Neural crest cell (in vitro differentiated cells): ENCODE measurements at places on chromosomes 6 and 20. TPM values are rescaled to one million over a fixed set of nuclear protein-coding genes. Genes with fewer than 3 reads are reported as not detected.

PXDC1 gene
- total RNA-seq: 4.8 and 5.4 TPM in 2 replicates

ABHD16B gene
- not detected in 2 replicates for total RNA-seq

DNA sequence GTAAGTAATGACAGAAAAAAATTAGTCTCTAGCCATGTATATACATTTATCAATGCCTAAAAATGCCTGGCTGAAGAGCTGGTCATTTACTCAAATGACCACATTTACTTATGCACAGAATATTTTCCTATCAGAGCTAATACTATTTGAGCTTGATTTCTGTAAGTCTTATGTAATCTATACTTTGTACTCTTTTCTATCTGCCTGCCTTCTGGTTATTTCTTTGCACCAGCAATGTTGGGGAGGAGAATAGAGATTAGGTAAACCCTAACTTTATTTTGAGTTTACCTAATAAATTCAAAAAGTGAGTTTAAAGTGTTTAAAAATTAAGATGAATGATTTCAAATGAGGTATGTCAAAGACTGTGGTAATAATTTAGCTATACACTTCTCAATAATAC, 3.7 kb downstream of the CALHM5 start:
- no peak for DNase-seq

C4B gene
- 5.3 and 6.7 TPM in 2 replicates for total RNA-seq

- DNase-seq: no peak
Measured at GRCh38 chr6:2763876-2764540, 1.2 kb upstream of the WRNIP1 start.

- DNase-seq: no peak
Measured at GRCh38 chr6:155272353-155273232, 8.8 kb downstream of the CLDN20 start.

DNA sequence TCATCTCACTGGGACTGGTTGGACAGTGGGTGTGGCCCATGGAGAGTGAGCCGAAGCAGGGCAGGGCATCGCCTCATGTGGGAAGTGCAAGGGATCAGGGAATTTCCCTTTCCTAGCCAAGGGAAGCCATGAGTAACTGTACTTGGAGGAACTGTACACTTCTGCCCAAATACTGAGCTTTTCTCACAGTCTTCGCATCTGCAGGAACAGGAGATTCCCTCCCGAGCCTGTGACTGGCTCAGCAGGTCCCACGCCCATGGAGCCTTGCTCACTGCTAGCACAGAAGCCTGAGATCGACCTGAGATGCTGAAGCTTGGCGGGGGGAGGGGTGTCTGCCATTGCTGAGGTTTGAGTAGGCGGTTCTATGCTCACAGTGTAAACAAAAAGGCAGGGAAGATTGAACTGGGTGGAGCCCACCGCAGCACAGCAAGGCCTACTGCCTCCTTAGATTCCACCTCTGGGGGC, 10.4 kb upstream of the CALHM5 start:
- DNase-seq: no peak

GRCh38 chr6:142700032-142700431, 244.9 kb downstream of the HIVEP2 start:
- no peak for DNase-seq

DNA sequence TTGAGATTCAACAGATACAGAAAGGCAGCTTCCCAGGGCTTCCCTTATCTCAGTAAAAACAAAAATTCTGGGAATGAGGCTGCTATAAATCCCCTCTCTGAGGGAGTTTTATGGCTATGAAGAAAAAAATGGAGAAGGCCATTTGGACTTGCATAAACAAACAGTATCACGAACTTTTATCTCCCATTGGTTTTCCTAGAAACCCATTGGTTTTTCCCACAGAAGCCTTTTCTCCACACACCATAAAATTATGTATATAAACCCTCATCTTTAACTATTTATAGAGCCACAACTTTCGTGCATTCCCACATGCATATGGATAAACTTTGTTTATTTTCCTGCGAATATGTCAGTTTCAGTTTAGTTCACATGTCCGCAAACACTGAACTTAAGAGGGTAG, 36.2 kb upstream of the BTBD3 start:
- DNase-seq: no peak

DNA sequence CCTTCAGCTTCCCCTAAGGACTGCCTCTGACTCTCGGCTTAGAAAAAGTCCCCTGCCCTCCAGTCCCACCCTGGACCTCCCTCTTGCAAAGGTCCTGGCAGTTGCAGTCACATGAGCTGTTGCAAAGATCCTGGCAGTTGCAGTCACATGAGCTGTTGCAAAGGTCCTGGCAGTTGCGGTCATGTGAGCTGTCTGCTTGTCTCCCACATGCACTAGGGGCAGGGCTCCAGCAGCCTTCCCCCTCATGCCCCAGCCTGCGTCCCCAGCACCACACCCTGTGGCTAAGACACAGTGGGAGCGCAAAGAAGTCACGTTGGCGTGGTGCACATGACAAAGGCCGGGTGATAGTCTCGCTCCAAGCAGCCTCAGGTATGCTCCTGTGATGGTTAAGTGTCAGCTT, 82.9 kb downstream of the ZNF217 start:
- no peak for DNase-seq

MDFI gene
- total RNA-seq: 64.2 and 65.8 TPM in 2 replicates

DNA sequence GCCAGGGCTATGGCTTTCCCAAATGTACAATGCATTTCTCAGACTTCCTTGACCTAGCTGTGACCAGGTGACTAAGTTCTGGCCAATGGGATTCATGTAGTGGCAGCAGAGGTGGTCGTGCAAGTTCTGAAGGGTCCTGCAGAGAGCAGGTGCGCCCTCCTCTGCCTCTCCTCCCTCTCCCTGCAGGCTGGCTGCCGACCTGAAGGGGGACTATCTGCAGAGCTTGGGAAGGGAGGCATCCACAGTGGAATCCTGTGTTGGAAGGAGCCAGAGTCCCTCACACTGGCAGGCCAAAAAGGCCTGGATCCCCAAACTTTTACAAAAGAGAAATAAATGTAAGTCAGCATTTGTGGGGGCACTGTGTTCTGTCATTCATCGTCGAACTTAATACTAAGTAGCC, 66.6 kb downstream of the CDH26 start:
- DNase-seq: no peak

BPIFB4 gene
- not detected in 2 replicates for total RNA-seq

SIRPB1 gene
- total RNA-seq: 0.77 and 1.5 TPM in 2 replicates

DNA sequence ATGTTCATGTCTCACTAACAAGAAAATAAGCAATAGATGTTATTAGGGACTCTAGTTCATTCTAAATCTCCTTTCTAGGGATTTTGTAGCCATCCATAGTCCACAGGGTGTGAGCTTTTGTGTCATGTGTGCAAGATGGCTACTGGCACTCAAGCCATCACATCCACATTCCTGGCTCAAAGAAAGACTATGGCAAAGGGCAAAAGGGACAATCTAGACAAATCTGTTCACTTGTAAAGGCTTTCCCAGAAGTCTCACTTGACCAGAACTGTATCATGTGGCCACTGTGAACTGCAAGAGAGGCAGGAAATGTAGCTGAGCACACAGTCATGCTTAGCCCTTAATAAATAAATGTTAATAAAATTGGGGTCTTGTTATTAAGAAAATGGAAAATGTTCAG, 212.6 kb upstream of the EXOC2 start:
- DNase-seq: no peak

IPCEF1 gene
- total RNA-seq: 0.28 and 0.52 TPM in 2 replicates

GRCh38 chr6:70051197-70052124, 185.1 kb downstream of the COL19A1 start:
- DNase-seq: no peak

DNA sequence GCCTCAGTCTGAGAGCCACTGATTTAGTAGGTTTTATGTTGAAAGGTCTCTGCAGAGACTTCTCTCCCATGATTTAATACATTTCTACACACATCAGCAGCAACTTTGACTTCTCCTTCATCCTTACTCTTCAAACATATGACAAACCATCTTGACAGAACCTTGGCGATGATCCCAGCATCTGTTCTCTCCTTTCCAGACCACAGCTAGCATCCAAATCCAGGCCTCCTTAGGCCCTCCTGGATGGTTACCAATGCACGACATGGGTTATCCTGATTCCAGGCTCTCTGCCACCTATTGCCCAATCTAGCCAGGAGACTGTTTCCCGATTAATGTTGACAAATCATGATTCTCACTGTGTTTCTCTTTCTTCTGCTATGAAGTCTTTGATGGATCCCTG, 16.8 kb downstream of the LAMA4 start:
- DNase-seq: no peak

GRCh38 chr6:157814883-157815282, 8.2 kb upstream of the SNX9 start:
- no peak for DNase-seq

- no peak for DNase-seq
Measured at GRCh38 chr6:113699239-113699638, 157.9 kb upstream of the MARCKS start.

TMEM74B gene
- total RNA-seq: 2.7 and 3.3 TPM in 2 replicates

MCHR2 gene
- total RNA-seq: not detected in 2 replicates

- DNase-seq: no peak
Measured at GRCh38 chr20:37349517-37350491, 3.9 kb downstream of the SRC start.

SNPH gene
- total RNA-seq: 3.0 and 3.3 TPM in 2 replicates

NKX2-2 gene
- total RNA-seq: not detected in 2 replicates

LY6G6C gene
- total RNA-seq: 1.2 TPM in 2 replicates

DNA sequence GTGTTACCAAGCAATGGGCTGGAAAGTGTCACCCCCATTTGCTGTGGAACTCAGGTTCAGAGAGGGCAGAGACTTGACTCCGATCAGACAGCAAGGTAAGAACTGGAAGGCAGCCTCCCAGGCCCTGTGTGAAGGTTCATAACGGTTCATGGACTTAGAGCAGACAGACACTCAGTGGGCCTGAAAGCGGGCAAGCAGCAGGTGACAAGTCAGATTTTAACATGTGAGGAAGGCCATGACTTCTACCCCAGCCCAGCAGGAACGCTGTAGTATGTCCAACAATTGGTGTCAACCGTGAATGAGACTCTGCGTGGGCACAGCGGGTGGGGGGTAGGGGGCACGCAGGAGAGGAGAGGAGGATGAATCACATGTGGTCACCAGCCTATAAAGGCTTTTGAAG, 217.6 kb upstream of the SNX9 start:
- DNase-seq: no peak

DNA sequence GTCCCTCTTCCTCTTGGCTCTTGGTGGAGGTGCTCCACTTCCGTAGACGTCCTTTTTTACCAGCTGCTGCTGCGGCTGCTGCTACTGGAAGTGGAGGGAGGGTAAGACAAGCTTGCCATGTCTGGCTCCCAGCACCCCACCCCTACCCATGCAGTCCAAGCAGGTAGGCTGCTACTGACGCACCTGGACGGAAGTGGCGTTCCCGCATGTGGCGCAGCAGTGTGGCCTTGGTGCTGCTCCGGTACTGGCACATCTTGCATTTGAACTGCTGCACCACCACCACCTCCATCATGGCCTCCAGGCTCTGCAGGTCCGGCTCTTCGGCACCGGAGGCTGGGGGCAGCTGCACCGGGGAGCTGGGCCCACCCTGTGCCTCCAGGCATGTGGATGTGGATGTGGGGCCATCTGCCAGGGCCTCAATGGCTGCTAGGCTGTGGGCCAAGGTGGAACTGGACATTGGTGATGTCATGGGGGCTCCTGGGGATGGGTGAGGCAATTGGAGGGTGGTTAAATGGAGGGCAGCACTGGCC, 4.4 kb downstream of the ZNF335 start:
- no peak for DNase-seq

DNA sequence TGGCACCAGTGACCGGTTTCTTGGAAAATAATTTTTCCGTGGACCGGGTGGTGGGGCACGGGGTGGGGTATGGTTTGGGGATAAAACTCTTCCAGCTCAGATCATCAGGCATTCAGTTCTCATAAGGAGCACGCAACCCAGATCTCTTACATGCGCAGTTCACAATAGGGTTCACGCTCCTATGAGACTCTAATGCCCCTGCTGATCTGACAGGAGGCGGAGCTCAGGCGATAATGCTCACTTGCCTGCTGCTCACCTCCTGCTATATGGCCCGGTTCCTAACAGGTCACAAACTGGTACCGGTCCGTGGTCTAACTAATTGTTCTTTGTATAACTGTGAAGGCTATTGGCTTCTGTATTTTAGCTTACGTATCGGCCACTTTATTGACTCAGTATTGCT, 51.7 kb downstream of the VSTM2L start:
- no peak for DNase-seq

KPNA5 gene
- total RNA-seq: 10.8 and 13.3 TPM in 2 replicates

- DNase-seq: no peak
Measured at GRCh38 chr6:133132466-133132971, 108.6 kb upstream of the EYA4 start.

GRCh38 chr6:34839666-34840352, 47.9 kb downstream of the BLTP3A start:
- DNase-seq: no peak

- DNase-seq: no peak
Measured at GRCh38 chr6:100381111-100381510, 83.6 kb downstream of the SIM1 start.

GRCh38 chr6:161832622-161833021, 558.8 kb upstream of the AGPAT4 start:
- DNase-seq: no peak

ZNF165 gene
- total RNA-seq: 0.91 and 0.98 TPM in 2 replicates

GRCh38 chr20:19928328-19929011, 88.7 kb upstream of the NAA20 start:
- DNase-seq: no peak

DNA sequence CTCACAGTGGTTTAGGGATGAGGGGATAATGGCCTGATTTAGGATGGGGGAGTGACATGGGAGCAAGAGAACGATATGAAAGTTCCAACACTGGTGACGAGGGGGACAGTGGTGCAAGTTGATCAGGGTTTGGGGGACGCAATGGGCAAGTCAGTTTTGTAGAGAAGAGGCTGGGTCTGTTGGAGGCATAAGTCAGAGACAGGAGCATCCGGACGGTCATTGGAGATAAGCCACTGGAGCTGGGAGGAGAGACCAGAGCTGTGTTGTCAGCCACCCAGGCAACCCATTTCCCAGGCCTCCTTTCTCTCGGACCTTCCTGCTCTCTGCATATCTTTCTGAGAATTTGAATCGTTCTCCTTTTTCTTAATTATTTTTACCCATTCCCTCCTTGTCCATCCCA, 9.5 kb downstream of the DNPH1 start:
- DNase-seq: no peak

DNA sequence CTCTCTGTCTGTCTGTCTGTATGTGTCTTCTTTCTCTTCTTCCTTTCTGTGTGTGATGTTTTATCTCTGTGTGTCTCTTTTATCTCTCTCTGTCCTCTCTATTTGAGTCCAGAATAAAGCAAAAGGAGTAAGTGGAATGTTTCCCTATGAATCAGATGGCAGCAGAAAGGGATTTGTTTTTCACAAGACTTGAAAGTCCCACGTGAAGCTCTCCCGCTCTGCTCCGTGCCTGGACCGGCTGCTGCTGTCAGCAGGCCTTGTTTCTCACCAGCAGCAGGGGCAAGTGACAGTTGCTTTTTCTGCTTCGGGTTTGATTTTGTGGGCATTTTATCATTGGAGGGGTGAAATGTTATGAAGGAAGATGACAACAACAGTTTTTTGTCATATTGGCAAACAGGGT, 212.7 kb downstream of the PACRG start:
- DNase-seq: no peak

- no peak for DNase-seq
Measured at GRCh38 chr20:38728191-38728781, 4.0 kb downstream of the SLC32A1 start.

PRKN gene
- total RNA-seq: 2.0 and 3.2 TPM in 2 replicates
